Islet precursor cell (in vitro differentiated cells): ENCODE measurements at places on chromosomes 2 and 18.
A peak's percentile ranks its signal among the peaks of the same experiment; 100 is the strongest.

DNA sequence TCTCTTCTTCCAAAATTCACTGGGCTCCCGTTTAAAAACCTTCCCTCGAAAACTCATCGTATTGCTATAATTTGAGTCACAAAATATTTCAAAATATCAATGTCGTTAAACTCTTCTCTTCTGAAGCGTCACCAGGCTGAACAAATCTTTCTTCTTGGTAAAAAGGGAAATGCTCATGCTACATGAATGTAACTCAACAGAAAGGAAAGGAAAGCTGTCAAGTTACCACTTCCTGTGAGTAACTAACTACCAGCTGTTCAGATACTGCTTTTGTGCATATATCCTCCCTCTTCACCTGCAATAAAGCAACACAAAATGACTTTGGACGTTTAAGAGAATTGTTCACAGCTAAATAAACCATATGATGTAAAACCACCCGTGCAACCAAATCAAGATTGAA lies 95.4 kb downstream of the DOCK10 start:
- DNase-seq = no peak

GRCh38 chr2:188517549-188518215 lies 226.0 kb downstream of the GULP1 start:
- DNase-seq = peak; percentile 80

- no peak for DNase-seq
Measured at GRCh38 chr2:40421631-40422297, 30.1 kb downstream of the SLC8A1 start.

GRCh38 chr2:74821177-74822126 lies 12.5 kb upstream of the HK2 start:
- no peak for DNase-seq

DNA sequence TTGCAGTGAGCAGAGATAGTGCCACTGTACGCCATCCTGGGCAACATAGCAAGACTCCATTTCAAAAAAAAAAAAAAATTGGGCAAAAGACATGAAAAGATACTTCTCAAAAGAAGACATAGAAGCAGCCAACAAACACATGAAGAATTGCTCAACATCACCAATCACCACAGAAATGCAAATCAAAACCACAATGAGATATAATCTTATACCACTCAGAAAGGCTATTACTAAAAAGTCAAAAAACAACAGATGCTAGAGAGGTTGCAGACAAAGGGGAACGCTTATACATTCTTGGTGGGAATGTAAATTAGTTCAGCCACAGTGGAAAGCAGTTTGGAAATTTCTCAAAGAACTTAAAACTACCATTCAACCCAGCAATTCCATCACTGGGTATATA lies 43.1 kb upstream of the CHAC2 start:
- DNase-seq = no peak

DNA sequence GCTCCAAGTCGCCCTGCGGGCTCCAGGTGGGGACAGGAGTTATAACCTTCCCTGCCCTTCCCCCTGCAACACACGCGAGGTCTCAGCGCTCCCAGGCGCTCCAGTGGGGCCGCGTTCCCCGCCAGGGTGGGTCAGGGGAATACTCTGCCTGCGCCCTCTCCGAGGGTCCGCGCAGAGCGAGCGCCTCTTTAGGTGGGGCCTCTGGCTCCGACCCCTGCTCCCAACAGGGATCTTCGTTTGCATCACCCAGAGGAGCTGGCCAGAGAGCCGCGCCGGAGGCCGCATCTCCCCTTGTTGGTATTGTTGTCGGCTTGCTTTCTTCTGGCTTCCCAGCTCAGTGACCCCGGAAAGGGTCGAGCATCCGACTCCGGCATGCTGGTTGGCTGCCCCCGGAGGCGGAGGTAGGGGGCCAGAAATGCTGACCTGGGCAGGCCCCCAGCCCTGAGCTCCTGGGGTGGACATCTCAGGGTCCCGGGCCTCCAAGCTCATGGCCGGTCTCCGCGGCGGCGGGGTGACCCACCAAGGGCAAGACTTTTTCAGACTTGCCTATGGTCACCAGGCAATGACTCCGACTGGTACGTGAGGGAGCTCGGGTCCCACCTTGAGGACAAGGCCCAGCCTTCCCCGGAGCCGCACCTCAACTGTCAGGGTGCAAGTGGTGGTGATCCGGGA lies 11.2 kb upstream of the EN1 start:
- DNase-seq = no peak

GRCh38 chr2:973129-973528 lies 22.5 kb downstream of the SNTG2 start:
- DNase-seq = no peak

DNA sequence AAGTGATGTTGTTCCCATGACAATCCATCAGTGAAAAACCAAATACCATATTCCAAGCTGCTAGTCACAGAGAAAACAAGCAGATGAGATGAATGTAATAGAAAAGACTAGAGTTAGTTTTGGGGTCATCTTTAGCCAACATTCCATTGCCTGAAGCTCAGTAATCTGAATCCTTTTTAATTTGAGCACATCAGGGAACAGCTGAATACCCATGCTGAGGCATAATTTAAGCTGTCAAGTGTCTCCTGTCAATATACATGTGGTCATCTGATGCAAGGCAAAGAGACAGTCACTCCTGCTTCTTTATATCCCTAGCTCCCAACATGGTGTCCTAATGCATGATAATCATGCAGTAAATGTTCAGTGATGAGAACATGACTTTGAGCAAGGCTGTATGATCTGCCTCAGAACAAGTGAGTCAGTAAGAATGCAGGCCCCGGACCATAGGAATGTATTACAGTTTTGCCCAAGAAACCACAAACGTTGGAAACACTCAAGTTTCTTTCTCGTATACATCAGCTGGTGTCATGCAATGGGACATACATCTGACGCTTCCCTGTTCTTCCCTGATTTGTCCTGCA lies 48.0 kb downstream of the CDK15 start:
- peak; percentile 80 for DNase-seq

DNA sequence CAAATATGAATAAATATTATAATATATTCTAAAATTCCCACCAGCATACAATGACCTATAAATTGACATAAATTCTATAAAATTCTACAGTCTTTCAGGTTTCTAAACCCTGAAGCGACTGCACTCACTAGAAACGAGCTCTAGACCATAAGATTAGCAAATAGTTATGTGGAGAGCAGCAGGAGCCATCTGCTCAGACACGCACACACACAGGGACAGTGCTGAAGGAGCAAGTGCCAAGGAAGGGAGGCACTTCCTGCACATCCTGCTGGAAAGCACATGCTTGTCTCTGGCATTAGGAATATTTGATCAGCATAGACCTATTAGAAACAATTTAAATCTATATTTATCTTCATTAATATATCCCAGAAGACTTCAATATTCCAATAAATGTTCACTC lies 713.9 kb upstream of the CDH2 start:
- DNase-seq = no peak

DNA sequence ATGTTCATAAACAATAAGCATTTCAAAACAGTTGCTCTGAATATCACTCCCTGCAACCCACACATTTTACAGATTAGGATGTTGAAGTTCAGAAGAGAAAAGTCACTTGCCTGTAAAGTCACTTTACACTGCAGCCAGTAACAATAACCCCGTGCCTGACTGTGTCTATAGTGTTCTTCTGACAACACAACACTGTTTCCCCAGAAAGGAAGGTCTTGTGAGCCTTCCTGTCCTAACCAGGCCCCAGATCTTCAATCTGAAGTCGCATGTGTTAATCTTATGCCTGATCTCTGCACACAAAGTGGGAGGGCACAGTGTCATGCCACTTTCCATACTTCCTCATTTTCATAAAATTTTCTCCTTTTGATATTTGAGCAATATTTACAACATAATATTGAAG lies 120.2 kb downstream of the FEZ2 start:
- no peak for DNase-seq

GRCh38 chr2:201126308-201127151 lies 10.6 kb downstream of the CFLAR start:
- DNase-seq = no peak

- peak; percentile 69 for DNase-seq
Measured at GRCh38 chr2:9796056-9797010, 46.9 kb upstream of the TAF1B start.

DNA sequence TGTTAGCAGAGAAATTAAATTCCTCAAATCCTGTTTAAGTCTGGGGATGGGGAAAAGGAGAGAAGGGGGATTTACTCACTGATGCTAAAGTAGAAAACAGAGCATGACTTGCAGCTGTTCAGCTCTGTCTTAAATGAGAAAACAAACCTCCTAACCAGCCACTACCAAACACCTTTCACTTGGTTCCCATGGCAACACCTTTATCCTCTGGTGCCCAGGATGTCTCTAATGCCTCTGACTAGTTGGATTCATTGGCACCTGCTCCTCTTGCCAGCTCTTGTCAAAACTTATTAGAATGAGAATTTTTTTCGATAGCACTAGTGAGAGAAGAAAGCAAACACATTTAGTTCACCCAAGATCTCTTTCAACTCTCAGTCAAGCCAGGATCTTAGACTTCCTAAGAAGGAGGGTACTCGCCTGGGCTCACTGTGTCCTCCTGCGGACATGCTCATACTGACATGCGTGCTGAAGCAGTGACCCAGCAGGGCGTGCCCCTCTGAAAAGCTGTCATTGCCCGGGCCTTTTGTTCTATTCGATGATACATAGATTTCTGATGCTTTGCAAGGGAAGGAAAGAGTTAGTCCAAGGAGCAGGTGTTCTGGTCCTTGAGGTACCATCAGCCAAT lies 656.0 kb upstream of the CELF4 start:
- no peak for DNase-seq

DNA sequence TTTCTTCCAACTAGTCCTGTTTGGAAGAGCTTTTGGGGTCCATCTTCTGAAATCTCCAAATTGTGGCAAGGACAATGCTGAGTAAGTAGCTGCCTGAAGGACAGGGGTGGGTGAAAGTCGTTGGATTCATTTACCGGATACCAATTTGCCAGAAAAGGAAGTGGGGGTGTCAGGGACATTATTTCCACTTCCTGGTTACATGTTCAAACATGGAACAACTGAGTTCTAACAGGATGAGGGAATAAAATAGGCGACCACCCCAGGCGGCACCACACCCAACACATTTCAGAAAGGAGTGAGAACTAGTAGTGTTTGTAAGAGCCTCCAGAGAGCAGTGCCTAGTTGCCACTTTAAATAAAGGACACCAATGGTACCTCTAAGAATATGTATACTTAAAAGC lies 158.6 kb upstream of the SERTAD2 start:
- no peak for DNase-seq

- no peak for DNase-seq
Measured at GRCh38 chr2:53939656-53940055, 31.1 kb downstream of the PSME4 start.

- DNase-seq = no peak
Measured at GRCh38 chr2:215811409-215812345, 201.7 kb downstream of the MREG start.

GRCh38 chr2:120480903-120481445 lies 135.0 kb downstream of the INHBB start:
- no peak for DNase-seq

DNA sequence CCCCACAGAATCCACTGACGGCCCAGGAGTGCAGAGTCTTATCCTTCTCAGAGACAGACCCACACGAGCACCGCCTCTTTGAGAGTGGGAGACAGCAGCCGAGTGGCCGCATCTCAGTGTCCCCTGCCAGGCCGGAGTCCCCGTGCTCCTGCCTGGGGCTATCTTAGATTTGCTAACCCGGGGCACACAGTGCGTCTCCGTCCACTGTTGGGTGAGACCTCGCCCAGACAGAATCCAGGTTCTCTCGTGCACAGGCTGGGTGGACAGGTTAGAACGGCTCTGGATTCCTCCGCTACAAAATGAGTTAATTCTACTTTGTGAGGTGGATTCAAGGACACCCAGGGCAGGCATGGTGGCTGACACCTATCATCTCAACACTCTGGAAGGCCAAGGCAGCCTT lies 88.3 kb downstream of the ZNF516 start:
- peak; percentile 34 for DNase-seq

DNA sequence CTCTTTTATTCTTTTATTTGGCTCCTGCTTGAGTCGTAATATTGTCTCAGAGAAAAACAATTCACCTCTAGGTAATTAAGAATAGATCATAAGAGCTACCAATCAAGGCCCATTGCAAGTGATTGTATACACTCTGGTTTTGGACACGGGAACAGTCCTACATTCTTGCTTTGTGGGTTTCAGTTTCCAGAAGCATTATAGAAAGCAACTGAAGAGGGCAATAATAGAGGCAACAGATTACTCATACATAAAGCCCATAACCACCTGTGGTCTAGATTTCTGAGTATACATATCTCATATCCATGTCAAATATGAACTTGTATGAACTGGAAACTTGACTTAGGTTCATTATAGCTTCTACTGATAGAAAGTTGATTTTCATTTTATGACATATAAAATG lies 65.4 kb downstream of the DIS3L2 start:
- DNase-seq = no peak

DNA sequence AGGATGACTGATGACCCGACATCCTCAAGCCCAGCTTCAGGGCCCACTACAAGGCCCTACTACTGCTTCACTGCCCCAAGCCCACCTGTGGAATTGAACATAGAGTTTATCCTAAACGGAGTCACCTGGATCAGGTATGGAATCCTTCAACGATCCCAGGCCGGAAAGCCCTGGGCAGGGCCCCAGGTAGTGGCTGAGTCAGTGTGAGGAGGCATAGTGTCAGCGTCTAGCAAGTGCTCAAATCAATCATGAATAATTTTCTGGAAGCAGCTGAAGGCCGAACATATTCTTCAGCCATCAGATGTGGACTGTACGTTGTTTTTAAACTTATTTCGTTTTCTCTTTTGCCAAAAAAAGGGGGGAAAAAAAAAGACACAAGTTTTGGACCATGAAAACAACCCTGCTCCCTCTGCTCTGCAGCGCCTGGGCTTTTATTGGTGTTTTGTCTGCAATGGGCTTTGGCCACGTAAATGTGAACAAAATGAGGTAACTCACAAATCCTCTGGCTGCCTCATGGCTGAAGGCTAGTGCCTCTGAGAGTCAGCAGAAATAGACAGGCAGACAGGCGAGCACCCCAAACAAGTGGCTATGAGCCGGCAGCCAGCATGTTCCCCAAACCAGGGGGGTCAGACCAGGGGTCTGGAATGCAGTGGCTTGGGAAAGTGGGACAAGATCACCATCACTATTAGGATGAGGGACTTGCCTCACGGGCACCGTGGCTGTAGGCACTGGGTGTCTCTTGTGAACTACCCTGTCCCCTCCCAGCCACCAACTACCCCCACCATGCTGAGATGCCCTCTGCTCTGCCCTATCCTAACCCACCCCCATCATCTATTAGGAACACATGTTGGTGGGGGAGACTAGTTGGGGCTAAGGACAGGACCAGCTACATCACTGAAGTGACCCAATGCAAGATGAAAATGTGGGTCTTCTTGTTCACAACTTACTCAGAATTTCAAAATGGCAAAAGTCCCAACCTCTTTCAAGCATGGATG lies 51.4 kb downstream of the TTC32 start:
- DNase-seq = peak; percentile 46

GRCh38 chr2:72765997-72766609 lies 59.7 kb downstream of the EXOC6B start:
- DNase-seq = no peak

GRCh38 chr2:177629357-177630024 lies 236.9 kb downstream of the AGPS start:
- DNase-seq = no peak

DNA sequence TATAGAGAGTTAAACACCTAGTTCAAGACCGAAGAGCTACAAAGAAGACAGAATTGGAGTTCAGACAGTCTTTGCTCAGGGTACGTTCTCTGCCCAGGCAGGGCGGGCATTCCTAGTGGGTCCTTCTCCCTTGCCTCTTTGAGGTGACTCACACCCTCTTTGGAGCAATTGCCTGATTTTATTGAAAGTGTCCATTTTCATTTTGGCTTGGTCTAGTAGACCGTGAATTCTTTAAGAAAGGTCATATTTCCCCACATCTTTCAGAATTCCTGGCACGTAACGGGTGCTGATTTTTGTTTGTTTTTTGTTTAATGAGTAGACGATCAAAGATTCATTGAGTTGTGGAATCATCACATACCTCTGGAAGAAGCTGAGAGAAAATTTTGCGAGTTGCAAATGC lies 871.5 kb downstream of the RNF144A start:
- no peak for DNase-seq
